Vein endothelial cell (primary cell): ENCODE measurements at places on chromosomes 4 and X. TPM values are rescaled to one million over a fixed set of nuclear protein-coding genes. Genes with fewer than 3 reads are reported as not detected.

Gene POU4F2
- total RNA-seq = not detected in 2 replicates

Gene FAT4
- total RNA-seq = 74.2 and 94.7 TPM in 2 replicates

Gene PLS3
- total RNA-seq = 392 and 546 TPM in 2 replicates

Gene STARD8
- 9.3 and 11.4 TPM in 2 replicates for total RNA-seq

Gene CETN2
- total RNA-seq = 23.5 and 31.4 TPM in 2 replicates

Gene GRID2
- total RNA-seq = not detected in 2 replicates

Gene SERTM2
- total RNA-seq = not detected in 2 replicates

Gene IBSP
- not detected in 2 replicates for total RNA-seq

Gene XG
- 0.33 TPM in 1 of 2 replicates, not detected in the other for total RNA-seq

Gene TLL1
- 13.4 and 15.7 TPM in 2 replicates for total RNA-seq

Gene COL25A1
- total RNA-seq = 0.33 and 1.7 TPM in 2 replicates

Gene ADGRL3
- total RNA-seq = not detected in 2 replicates
